ENCODE measurements at places on chromosomes 7 and 10. TPM values are rescaled to one million over a fixed set of nuclear protein-coding genes. Genes with fewer than 3 reads are reported as not detected.

PTCD1 gene
- total RNA-seq, result 12.2 TPM

RARRES2 gene
- 20.7 TPM for total RNA-seq

ABCA13 gene
- 2.5 TPM for total RNA-seq

SEMA4G gene
- total RNA-seq, result 2.3 TPM

NME8 gene
- not detected for total RNA-seq

SPDYE2B gene
- not detected for total RNA-seq

AGMO gene
- total RNA-seq, result under 0.01 TPM

NACAD gene
- 5.0 TPM for total RNA-seq

SFRP5 gene
- total RNA-seq, result not detected

GARIN1A gene
- 1.5 TPM for total RNA-seq

VIM gene
- 11,133 TPM for total RNA-seq

LIPJ gene
- total RNA-seq, result not detected

UFSP1 gene
- 3.9 TPM for total RNA-seq

BTBD16 gene
- 0.15 TPM for total RNA-seq

PDE6C gene
- total RNA-seq, result not detected

PCLO gene
- 0.33 TPM for total RNA-seq

GRID1 gene
- total RNA-seq, result not detected

AKR1B15 gene
- total RNA-seq, result not detected

LLCFC1 gene
- not detected for total RNA-seq

FAM25A gene
- total RNA-seq, result not detected

TRIM50 gene
- not detected for total RNA-seq

NEUROG3 gene
- total RNA-seq, result not detected

MYPN gene
- 0.33 TPM for total RNA-seq

SNCG gene
- total RNA-seq, result 8.8 TPM

MMP21 gene
- not detected for total RNA-seq

ZNF239 gene
- total RNA-seq, result 5.5 TPM

Measured in smooth muscle cell of trachea (primary cell).